ENCODE measurements at places on chromosomes 4 and X.

DNA sequence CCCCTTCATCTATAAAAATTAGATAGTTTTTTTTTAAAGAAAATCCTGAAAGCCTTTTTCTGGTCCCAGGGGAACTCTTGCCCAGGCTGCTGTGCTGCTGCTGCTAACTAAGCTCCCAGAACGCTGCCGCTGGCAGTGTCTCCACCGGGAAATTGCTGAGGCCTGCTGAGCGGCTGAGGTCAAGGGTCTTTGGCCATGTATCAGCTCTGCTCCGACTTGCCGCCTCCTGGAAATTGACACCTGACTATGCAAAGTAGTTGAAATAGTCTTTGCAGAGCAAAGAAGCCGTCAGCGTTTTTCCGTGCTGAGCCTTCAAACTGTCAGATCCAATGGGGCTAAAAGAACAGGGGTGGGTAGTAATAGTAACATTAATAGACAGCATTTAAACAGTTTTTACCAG, 839 bp downstream of the QDPR start:
- no peak for DNase-seq

GRCh38 chrX:50635162-50635561, 164.5 kb upstream of the DGKK start:
- peak; percentile 94 for DNase-seq

DNA sequence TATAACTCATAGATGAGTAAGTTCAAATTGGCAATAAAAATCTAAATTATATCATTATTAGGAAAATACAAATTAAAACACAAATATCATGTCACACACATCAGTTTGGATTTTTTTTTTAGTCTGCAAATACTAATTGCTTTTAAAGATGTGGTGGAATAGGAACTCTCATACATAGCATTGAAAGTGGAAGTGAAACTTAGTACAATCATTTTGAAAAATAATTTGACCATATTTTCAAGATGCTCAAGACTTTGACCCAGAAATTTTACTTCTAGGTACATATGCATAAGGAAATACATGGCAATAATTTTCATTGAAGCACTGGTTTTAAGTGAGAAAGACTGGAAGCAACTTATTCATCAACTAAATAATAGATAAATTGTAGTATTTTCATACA, 147.5 kb upstream of the SMIM31 start:
- DNase-seq, result no peak

- DNase-seq, result no peak
Observed at GRCh38 chrX:136450050-136450830, 37.5 kb upstream of the BRS3 start.

GRCh38 chr4:169236873-169237626, 33.7 kb downstream of the SH3RF1 start:
- DNase-seq, result no peak

DNA sequence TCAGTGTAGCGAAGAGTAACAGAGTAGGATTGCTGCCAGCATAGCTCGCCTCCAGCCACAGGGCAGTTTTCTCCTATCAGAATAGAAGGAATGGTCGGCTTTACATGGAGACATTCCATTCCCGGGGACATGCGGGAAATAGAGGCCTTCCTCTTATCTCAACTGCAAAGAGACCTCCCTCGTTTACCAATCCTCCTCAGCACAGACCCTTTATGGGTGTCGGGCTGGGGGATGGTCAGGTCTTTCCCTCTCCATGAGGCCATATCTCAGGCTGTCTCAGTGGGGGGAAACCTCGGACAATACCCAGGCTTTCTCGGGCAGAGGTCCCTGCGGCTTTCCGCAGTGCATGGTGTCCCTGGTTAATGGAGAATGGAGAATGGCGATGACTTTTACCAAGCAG, 285.0 kb downstream of the ASMT start:
- DNase-seq, result no peak

DNA sequence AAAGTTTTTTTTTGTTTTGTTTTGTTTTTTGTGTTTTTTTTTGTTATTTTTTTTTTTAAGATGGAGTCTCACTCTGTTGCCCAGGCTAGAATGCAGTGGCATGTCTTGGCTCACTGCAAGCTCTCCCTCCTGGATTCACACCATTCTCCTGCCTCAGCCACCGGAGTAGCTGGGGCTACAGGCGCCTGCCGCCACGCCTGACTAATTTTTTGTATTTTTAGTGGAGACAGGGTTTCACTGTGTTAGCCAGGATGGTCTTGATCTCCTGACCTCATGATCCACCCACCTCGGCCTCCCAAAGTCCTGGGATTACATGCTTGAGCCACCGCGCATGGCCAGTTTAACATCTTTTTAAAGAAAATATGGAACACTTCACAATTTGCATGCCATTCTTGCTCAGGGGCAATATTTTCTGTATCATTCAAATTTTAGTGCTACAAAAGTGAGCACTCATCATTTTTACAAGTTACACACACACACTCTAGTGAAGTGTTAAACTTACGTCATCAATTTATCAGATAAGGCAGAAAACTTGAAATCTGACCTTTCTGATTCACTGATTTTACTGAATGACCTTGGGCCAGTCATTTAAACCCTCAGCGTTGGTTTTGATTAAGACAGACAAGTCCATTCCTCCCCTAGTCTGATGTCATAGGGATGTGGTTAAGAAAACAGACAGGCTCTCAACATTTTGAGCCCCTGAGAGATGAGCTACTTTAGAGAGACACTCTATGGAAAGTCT, 61.2 kb downstream of the TRIM2 start:
- DNase-seq, result no peak

- DNase-seq, result no peak
Observed at GRCh38 chrX:1224954-1225353, 12.5 kb upstream of the CRLF2 start.

- DNase-seq, result no peak
Observed at GRCh38 chr4:163815776-163816175, 321.3 kb downstream of the TMA16 start.

DNA sequence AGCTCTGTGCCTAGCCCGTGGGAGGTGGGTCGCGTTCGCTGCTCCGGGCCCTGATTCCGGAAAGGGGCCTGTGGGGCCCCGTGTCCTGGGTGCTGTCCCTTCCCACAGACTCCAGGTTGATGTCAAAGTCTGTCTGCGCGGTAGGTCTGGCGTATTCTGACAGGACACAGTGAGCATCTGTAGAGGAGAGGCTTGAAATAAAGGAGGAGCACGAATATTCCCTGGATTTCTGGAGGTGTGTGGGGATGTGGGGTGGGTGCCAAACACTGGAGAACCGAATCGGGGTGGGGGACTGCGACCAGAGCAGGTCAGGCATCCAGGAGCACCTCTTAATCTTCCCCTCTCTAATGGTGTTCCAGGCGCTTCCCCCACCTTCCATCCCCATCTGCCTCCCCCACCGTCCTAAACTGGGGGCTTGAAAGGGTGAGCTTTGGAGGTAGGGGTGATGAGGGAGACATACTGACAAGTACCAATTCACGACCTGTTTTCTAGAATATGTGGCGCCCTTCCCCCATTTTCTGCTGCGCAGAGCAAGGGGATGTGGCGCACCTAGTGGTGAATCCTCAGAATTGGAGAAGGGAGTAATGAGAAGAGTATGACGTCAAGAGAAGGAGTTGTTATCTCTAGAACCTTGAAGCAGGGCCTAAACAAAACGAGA, 877 bp downstream of the GPRASP1 start:
- DNase-seq, result no peak

- DNase-seq, result no peak
Observed at GRCh38 chrX:102697494-102697893, 14.8 kb upstream of the GPRASP2 start.

DNA sequence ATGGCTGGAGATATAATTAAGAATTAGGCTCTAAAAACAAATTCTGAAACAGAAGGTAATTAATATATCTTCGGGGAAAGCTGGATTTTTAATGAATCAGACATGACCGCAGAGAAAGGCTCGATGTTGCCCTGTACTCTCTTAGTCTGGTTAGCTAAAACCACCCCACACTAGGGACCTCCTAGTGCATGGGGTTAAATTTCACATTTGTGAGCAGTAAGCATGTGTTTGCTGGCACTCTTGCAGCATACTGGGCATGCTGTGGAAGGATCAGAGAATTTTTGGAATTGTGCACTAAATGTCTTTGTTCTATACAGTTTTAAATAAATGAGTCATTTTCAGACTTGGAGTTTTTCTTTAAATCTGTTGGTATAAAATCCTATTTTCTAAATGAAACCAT, 475.6 kb upstream of the FTHL17 start:
- no peak for DNase-seq

GRCh38 chrX:153687121-153688039, at the start of gene SLC6A8:
Gene SLC6A8 (plus strand): TSS chrX:153687926. CDS start chrX:153688575, 649 bp downstream.
- DNase-seq, result no peak

DNA sequence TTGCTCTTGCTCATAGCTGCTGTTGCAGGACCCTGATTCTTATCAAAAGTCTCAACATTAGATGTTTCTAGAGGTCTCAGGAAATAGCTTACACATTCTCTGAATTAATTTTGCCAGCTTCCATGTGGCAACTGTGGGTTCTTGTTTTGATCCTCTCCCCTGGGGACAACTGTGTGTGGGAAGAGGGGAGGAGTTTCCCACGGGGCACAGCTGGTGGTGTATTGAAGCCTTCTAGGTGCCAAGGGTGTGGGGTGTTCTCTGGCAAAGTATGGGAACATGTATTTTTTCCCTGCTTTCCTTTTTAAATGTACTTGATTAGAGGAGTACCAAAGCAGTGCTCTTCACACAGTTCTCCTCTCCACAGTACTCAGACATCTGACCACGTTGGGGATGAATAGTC, 212.7 kb downstream of the RPA4 start:
- DNase-seq, result no peak

- no peak for DNase-seq
Observed at GRCh38 chrX:151723156-151723760, 7.4 kb downstream of the FATE1 start.

GRCh38 chr4:26141051-26141721, 179.6 kb upstream of the RBPJ start:
- DNase-seq, result no peak

GRCh38 chrX:11778230-11778629, 20.2 kb downstream of the MSL3 start:
- no peak for DNase-seq

Measured in vagina (tissue), 2 donors.